ENCODE measurements at places on chromosomes 7 and 10.

DNA sequence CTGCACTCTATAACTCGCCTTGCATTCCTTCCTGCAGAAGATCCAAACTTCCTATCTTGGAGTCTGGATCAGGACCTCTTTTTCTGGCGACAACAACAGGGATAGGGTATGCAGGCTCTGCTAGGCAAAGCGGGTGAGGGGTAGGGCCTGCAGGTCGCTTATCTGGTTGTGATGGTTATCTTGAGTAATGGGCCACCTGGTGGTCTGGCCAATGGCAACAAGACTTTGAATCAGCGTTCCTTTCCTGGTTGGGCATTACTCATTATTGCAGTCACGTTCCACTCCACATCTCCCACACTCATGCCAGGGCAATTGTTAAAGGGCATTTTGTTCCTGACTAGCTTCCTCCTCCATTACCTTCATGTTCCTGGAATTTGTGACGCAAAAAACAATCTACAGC lies 48.4 kb upstream of the PLXDC2 start:
- no peak for DNase-seq

- DNase-seq: no peak
These were observed 12.5 kb downstream of the STAG3 start for GRCh38 chr7:100190048-100190711.

GRCh38 chr7:87330942-87331341 lies 14.5 kb upstream of the CROT start:
- no peak for DNase-seq

DNA sequence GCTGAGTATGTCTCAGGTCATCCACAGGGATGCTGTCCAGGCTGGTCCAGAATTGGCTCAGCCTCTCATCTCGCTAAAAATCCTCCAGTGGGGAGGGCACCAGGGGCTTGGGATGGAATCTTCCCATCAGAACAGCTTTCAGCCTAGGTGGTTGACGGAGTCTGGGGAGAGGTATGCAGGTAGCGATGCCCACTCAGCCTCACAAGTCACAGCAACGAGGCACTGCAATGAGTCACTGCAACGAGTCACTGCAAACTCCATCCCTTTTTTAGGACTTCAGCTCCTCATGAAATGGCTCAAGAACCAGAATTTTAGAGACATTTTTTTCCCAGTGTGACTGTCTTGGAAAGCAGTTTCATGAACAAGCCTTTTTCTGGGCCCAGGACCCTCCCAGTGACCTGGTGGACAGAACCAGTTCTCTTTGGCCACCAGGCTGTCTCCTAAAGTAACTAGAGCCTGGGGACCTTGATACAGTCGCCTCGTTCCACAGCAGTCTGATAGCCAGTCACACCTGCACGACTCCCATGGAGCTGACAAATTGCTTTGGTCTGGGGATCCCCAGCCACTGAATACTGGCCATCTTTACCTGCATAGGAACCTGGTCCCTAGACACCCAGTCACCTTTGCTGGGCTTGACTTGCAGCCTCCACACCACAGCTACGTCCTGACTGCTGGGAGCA lies 41.3 kb upstream of the PPP2R2D start:
- no peak for DNase-seq

- DNase-seq: no peak
These were observed 1060.3 kb upstream of the CELF2 start for GRCh38 chr10:9957351-9957750.
